ENCODE measurements at places on chromosomes 4 and X. TPM values are rescaled to one million over a fixed set of nuclear protein-coding genes. Genes with fewer than 3 reads are reported as not detected.

DNA sequence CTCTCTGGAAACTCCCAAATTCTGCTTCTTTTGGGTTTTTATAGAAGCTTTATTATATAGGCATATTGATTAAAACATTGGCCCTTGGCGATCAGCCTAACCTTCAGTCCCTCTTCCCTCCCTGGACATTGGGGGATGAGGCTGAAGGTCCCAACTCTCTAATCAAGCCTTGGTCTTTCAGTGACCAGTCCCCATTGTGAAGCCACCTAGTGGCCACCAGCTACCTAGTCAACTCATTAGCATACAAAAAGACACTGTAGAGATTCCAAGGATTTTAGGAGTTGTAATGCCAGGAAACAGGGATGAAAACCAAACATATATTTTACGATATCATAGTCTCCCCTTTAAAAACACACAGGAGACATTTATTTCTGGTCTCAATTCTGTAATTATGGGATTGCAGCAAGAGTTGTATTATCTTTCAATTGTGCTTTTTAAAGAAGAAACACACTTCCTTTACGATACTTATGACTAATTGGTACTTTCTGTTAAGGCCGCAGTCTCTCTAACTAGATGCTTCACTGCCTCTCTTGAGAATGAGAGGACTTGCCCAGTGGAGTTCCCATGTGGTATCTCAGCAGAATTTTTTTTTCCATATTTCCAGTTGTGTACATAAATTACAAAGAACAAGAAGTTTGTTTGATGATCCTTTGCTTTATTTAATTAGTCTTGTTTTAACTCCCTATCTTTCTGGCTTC is 58.2 kb downstream of the WDR17 start:
- no peak for DNase-seq
- peaks cover 2% of the 10 kb centered on the region for H3K36me3 ChIP-seq
- no peaks in the 10 kb centered on the region for H3K4me1 ChIP-seq
- H3K27ac ChIP-seq, result no peak overlapping the region
- H3K27me3 ChIP-seq, result no peaks in the 10 kb centered on the region
- H3K4me3 ChIP-seq, result no peak overlapping the region

Gene QRFPR
- 0.41 TPM for total RNA-seq

GRCh38 chr4:143084566-143084965 is 100.2 kb upstream of the USP38 start:
- H3K4me1 ChIP-seq, result no peaks in the 10 kb centered on the region
- DNase-seq, result no peak
- H3K36me3 ChIP-seq, result peaks cover under 1% of the 10 kb centered on the region
- no peak overlapping the region for H3K27ac ChIP-seq

GRCh38 chr4:85209161-85209560 is 242.7 kb upstream of the WDFY3 start:
- no peaks in the 10 kb centered on the region for H3K4me1 ChIP-seq
- no peaks in the 10 kb centered on the region for H3K36me3 ChIP-seq
- no peak overlapping the region for H3K27ac ChIP-seq
- DNase-seq, result no peak
- H3K27me3 ChIP-seq, result no peaks in the 10 kb centered on the region

GRCh38 chr4:75741027-75741426 is 16.6 kb downstream of the USO1 start:
- peaks cover 3% of the 10 kb centered on the region for H3K36me3 ChIP-seq
- H3K27me3 ChIP-seq, result no peaks in the 10 kb centered on the region
- H3K4me1 ChIP-seq, result peaks cover 5% of the 10 kb centered on the region
- H3K4me3 ChIP-seq, result no peak overlapping the region

Gene TRAM1L1
- 5.0 TPM for total RNA-seq

GRCh38 chr4:8644966-8645752 is 52.6 kb downstream of the CPZ start:
- H3K27me3 ChIP-seq, result peaks cover 16% of the 10 kb centered on the region
- no peak overlapping the region for H3K27ac ChIP-seq
- no peaks in the 10 kb centered on the region for H3K36me3 ChIP-seq
- no peak for DNase-seq

GRCh38 chr4:84952776-84953175 is 13.7 kb downstream of the WDFY3 start:
- DNase-seq, result no peak
- H3K36me3 ChIP-seq, result no peaks in the 10 kb centered on the region
- H3K4me1 ChIP-seq, result peaks cover 21% of the 10 kb centered on the region
- H3K27me3 ChIP-seq, result no peaks in the 10 kb centered on the region
- no peak overlapping the region for H3K4me3 ChIP-seq

Gene RAB40AL
- 0.68 TPM for total RNA-seq

Gene GAGE13
- total RNA-seq, result not detected

- no peak overlapping the region for H3K27ac ChIP-seq
- H3K36me3 ChIP-seq, result peaks cover 2% of the 10 kb centered on the region
- no peaks in the 10 kb centered on the region for H3K4me1 ChIP-seq
- no peak for DNase-seq
Observed at GRCh38 chr4:85228264-85228663, 246.7 kb upstream of the ARHGAP24 start.

Gene GPR173
- 13.0 TPM for total RNA-seq

GRCh38 chr4:105113800-105114199 is 32.9 kb upstream of the TET2 start:
- H3K4me3 ChIP-seq, result no peak overlapping the region
- H3K27me3 ChIP-seq, result peaks cover 20% of the 10 kb centered on the region
- H3K36me3 ChIP-seq, result no peaks in the 10 kb centered on the region
- H3K4me1 ChIP-seq, result no peaks in the 10 kb centered on the region

Gene OTC
- total RNA-seq, result not detected

DNA sequence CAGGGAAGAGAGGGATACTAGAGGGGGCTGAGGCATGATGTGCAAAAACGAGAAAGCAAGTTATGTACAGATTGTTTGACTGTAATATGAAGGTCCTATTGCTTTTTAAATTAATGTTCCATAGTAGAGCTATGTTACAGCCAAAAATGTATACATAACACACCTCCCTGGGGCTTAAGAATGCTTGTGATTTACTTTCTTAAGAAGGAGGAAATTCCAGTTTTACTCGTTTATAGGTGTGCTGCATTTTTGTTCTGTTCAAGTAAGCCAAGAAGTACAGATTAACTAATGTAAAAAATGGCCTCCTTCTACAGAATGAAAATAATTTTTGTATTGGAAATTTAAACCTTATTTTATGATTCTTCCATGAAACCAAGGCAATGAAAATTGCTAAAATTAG is 614.4 kb upstream of the NR3C2 start:
- no peak overlapping the region for H3K4me3 ChIP-seq
- H3K36me3 ChIP-seq, result no peaks in the 10 kb centered on the region
- no peak for DNase-seq
- H3K27me3 ChIP-seq, result no peaks in the 10 kb centered on the region

DNA sequence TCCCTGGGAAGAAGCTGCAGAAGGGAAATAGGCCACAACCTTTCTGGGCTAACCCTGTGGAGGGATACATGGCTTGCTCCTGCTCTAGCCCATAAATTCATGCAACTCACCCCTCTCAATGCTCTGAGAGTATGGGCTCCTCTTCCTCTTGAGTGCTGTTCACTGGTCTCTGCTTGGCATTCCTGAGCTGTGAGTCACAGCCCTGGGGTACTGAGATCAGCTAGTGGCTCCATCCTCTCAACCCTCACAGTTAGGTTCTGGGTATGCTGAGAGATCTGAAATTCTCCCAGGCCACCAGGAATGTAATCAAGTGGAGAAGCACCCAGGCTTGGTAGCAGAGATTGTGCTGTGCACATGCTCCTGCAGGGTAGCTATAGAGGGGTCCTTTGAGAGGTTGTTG is 60.6 kb upstream of the SPANXN2 start:
- H3K4me3 ChIP-seq, result no peak overlapping the region
- H3K27ac ChIP-seq, result no peak overlapping the region
- H3K27me3 ChIP-seq, result no peaks in the 10 kb centered on the region
- no peaks in the 10 kb centered on the region for H3K36me3 ChIP-seq
- DNase-seq, result no peak
- H3K4me1 ChIP-seq, result no peaks in the 10 kb centered on the region

DNA sequence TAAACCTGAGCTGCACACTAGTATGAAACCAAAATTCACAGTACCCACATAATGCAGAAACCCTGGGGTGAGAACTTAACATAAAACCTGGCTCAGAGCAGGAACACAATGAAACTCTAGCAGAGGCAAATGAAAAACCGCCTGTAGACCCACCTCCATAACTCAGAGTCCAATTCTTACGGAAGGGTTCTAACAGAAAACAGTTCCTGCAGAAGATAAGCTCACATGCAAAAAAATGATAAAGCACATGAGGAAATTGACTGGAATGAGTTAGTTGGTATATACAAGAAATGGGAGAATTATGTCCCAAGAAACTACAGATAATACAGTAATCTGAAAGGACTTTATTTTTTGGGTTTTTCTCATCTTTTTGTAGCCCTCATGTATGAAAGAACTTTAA is 14.7 kb downstream of the RTL9 start:
- no peak overlapping the region for H3K4me3 ChIP-seq
- no peak for DNase-seq
- H3K4me1 ChIP-seq, result peaks cover 5% of the 10 kb centered on the region
- no peaks in the 10 kb centered on the region for H3K36me3 ChIP-seq

- no peaks in the 10 kb centered on the region for H3K36me3 ChIP-seq
- no peak for DNase-seq
- H3K4me3 ChIP-seq, result no peak overlapping the region
- no peak overlapping the region for H3K27ac ChIP-seq
- H3K27me3 ChIP-seq, result peaks cover 15% of the 10 kb centered on the region
Observed at GRCh38 chrX:129658429-129658828, 3.7 kb upstream of the APLN start.

DNA sequence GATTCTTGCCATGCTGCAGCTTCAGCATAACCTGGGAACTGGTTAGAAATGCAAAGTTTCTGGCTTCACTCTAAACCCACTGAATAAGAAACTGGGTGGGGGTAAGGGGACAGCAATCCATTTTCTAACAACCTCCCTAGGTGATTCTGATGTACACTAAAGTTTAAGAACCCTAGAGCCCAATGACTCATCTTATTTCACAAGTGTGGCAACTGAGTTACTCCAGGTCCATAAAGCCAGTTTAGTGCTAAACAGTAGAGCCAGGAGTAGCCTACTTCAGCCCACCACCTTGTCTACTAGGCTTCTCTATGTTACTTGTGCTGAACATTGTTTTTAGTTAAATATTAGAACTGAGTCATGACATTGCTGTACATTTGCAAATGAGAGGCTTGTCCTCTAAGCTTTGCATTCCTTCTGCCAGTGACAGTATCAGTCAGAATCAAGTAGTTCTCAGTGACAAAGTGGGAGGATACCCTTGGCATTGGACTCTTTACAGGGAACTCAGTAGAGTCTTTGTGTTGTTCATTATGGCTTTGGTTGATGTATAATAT is 518.0 kb downstream of the RPA4 start:
- H3K27ac ChIP-seq, result peak overlapping the region; percentile 19
- H3K4me3 ChIP-seq, result no peak overlapping the region
- H3K36me3 ChIP-seq, result no peaks in the 10 kb centered on the region

Gene SMS
- 354 TPM for total RNA-seq

Gene GC
- not detected for total RNA-seq

GRCh38 chr4:5992171-5992827 is 25.9 kb downstream of the C4orf50 start:
- no peak overlapping the region for H3K4me3 ChIP-seq
- no peaks in the 10 kb centered on the region for H3K4me1 ChIP-seq
- H3K36me3 ChIP-seq, result no peaks in the 10 kb centered on the region
- no peak for DNase-seq

DNA sequence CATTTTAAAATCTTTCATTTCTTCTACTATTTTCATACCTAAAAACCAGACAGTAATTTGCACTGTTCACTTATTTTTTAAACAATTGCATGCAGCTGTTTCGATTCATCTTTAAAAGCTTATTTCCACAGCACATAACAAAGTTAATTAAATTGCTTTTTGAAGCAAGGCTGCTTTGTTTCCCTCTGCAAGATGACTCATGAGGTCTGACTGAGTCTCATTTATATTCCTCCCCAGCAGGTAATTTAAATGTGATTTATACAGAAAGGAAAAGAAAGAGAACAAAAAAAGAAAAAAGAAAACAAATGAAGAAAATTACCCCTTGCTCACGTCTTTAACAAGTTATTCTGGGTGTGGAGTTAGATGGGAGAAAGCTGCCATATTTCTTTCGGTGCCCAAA is 22.8 kb downstream of the VMA21 start:
- H3K4me1 ChIP-seq, result peaks cover 12% of the 10 kb centered on the region
- no peak overlapping the region for H3K4me3 ChIP-seq
- DNase-seq, result no peak
- peaks cover 5% of the 10 kb centered on the region for H3K36me3 ChIP-seq
- H3K27ac ChIP-seq, result no peak overlapping the region

Gene BTC
- total RNA-seq, result 0.14 TPM

GRCh38 chr4:7596918-7597606 is 162.3 kb upstream of the PSAPL1 start:
- H3K36me3 ChIP-seq, result no peaks in the 10 kb centered on the region
- peaks cover 36% of the 10 kb centered on the region for H3K27me3 ChIP-seq
- peaks cover 11% of the 10 kb centered on the region for H3K4me1 ChIP-seq
- no peak for DNase-seq
- H3K4me3 ChIP-seq, result no peak overlapping the region

- DNase-seq, result no peak
- H3K36me3 ChIP-seq, result no peaks in the 10 kb centered on the region
- H3K27me3 ChIP-seq, result no peaks in the 10 kb centered on the region
Observed at GRCh38 chr4:126172126-126172525, 857.4 kb downstream of the FAT4 start.

Gene SYTL4
- total RNA-seq, result 4.5 TPM

- H3K27ac ChIP-seq, result no peak overlapping the region
- peaks cover 20% of the 10 kb centered on the region for H3K4me1 ChIP-seq
- H3K27me3 ChIP-seq, result peaks cover 2% of the 10 kb centered on the region
- H3K4me3 ChIP-seq, result no peak overlapping the region
- DNase-seq, result no peak
- H3K36me3 ChIP-seq, result peaks cover 26% of the 10 kb centered on the region
Observed at GRCh38 chr4:56972809-56973208, 4.6 kb downstream of the NOA1 start.

- H3K27me3 ChIP-seq, result no peaks in the 10 kb centered on the region
- peak; percentile 9 for DNase-seq
- H3K36me3 ChIP-seq, result peaks cover 7% of the 10 kb centered on the region
- no peak overlapping the region for H3K27ac ChIP-seq
- H3K4me3 ChIP-seq, result no peak overlapping the region
Observed at GRCh38 chr4:87497159-87497558, 32.0 kb downstream of the SPARCL1 start.
